ENCODE measurements at places on chromosomes 7 and 10.

DNA sequence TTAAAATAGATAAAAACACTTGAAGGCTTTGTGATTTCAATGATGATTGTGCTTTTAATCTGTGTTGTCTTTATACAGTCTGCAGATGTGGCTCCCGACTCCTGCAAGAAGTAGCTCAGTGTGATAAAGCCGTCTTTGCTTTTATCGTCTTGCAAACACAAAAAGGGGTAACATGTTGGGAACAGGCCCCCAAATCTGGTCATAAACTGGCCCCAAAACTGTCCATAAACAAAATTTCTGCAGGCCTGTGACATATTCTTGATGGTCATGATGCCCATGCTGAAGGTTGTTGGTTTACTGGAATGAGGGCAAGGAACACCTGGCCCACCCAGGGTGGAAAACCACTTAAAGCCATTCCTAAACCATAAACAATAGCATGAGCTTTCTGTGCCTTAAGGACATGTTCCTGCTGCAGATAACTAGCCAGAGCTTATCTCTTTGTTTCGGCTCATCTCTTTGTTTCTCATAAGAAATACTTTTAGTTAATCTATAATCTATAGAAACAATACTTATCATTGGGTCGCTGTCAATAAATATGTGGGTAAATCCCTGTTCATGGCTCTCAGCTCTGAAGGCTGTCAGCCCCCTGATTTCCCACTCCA, 14.8 kb upstream of the ZNF485 start:
- no peak for DNase-seq

DNA sequence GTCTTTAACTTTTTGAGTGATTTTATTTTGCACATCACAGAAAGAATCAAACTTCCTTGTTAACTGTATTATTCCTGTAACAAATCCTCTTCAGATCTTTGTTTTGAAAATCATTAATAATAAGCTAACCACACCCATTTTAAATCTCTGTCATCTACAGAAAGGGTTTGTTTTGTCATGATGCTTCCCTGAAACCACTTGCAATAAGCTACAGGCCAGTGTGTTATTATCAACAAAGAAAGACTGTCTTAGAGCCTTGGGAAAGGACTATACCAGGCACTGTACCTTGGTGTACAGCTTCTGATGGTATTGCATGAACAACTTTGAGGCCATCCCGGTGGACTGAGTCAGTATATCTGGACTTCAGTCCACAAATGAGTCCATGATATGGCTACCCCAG, 145.3 kb upstream of the FAM3C start:
- DNase-seq = no peak

DNA sequence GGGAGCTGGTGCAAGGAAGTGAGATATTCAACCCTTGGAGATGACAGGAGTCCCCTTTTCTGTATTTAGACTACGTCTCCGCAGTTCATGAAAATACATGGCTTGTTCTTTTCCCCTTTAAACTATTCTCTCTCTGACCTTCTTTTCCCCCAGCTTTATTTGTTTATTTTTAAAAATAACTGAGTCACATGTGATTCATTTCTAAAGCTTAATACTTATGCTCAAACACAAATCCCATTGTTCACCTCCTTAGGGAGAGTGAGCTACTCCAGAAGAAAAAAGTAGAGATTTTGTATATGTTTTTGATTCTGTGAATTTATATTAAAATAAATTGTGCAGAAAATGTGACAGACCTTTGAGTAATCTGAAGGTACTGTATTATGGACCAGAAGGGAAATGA, 35.9 kb upstream of the FZD1 start:
- DNase-seq = no peak

DNA sequence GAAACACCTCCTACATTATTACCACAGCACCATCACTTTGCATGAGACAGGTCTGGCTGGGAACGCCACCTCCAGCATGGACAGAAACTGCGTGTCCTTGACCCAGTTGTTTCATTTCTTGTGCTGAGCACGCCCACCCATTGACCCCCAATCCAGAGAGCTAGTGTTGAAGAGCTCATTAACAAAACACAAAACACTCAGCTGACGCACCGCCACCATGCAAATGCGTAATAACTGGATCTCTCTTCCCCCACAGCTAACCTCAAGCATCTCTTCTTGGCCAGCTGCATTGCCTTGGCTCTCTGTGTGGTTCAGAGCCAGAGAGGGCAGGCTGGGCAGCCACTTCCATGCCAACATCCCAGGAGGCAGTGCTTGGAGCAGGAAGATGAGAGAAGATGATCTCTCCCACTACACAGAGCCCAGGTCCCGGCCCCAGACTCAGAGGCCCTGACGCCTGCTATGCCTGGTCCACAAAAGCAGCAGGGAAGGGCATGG, 173.5 kb downstream of the PLXNA4 start:
- no peak for DNase-seq

DNA sequence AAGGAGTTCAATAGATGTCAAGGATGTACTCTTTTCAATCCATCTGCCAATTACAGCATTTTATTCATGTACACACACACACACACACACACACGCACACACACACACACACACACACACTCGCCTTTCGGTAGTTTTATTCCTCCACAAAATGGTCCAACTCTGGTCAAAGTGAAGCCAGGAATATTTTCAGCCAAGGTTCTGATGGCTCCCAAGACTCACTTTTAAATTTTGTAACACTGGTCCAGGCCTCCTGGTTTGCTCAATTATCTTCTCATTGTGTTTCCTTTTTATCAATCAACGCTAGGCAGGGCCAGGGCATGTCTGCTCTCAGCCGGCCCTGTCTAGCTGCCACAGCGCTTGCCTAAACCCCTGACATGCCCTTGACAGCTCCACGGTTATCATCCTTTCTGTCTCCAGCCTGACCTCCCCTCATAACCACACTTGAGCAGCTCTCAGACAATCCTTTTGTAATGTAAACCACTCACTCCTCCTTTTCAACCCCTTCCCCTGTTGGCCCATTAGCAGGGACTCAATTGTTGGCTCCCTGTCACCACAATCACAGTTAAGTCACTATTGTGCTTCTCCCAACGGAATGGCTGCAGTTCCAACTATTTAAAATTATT, 115.1 kb downstream of the ICA1 start:
- DNase-seq = no peak

GRCh38 chr7:81869670-81870069, 99.8 kb upstream of the HGF start:
- DNase-seq = no peak

DNA sequence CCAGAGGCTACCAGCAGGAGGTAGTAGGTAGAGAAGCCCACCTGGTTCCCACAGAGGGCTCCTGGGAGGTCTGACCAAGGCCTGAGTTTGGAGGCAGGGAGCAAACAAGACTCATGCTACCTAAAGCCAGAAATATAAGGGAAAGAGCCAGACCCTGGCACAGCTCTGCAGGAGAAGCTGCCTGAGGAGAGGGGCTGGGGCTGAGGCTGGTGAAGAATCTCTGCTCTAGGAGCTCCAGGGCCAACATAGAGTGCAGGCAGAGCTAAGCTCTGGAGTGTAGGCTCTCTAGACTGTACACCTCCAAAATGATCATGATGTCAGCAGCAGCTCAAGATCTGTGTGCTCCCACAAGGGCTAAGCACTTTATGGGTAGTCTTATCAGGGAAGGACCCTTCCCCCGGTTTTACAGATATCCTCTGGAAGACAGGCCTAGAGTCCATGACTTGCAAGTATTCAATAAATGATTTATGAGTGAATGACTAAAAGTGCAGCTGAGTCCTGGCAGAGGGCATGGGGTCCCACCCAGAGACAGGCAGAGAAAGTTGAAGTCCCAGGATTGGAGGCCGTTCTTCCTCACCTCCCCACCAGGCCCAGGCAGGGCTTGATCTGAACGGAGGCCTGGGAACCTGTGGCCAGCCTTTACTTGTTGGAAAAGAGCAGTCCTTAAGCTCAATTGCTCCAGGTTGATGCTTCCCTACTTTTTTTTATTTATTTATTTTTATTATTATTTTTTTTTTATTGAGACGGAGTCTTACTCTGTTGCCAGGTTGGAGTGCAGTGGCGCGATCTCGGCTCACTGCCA, 71.5 kb upstream of the LRRC4 start:
- no peak for DNase-seq

DNA sequence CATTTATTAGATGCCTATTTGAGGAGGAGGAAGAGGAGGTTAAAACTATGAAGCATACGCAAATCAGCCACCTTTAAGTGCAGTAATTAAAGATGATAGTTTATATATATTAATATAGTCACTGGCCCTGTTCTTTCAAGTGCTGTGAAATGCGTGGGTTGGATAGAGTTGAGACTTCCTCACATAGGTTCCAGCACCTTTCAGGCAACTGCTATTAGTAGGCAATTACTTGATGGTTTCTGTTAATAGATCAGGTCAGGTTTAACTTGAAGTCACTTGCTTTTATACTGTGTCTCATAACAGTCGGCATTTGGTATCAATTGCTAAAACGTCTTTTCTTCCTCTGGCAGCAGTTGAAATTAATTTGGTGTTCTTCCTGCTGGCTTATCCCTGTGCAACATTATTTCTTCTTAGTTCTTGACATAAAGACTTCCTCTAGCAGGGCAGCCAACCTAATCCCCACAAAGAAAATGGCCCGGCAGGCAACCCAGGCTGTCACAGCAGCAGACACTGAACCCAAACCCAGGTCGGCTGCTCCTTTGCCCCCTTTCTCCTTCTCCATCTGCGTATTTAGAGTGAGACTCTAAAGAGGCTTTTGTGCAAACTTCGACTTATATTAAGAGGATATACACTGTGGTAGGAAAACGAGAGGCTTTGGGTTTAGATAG, 35.3 kb upstream of the BET1 start:
- no peak for DNase-seq

DNA sequence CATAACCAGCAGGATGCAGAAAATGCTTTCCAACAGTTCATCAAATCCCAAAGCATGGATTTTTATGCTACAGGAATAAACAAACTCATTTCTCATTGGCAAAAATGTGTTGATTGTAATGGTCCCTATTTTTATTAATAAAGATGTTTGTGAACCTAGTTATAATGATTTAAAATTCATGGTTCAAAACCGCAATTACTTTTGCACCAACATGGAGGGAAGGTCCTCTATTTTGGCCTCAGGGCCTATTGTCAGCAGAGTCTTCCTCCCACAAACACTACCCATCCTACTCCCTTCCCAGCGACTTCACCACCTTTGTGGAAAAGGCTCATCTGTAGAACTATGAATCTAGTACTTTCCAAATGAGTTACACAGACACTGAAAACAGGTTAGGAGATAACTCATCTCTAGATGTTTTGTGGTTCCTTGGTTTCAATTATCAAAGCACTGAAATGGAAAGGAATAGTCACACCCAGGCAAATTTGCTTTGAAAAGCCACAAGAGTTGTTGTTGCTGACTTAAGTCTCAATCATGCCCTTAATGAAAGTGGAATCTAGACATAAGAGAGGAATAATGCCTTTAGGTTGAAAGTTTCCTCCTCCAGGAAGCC, 59.4 kb upstream of the FRMD4A start:
- DNase-seq = peak; percentile 51

GRCh38 chr10:133324198-133324792, 12.4 kb downstream of the CALY start:
- DNase-seq = peak; percentile 57

DNA sequence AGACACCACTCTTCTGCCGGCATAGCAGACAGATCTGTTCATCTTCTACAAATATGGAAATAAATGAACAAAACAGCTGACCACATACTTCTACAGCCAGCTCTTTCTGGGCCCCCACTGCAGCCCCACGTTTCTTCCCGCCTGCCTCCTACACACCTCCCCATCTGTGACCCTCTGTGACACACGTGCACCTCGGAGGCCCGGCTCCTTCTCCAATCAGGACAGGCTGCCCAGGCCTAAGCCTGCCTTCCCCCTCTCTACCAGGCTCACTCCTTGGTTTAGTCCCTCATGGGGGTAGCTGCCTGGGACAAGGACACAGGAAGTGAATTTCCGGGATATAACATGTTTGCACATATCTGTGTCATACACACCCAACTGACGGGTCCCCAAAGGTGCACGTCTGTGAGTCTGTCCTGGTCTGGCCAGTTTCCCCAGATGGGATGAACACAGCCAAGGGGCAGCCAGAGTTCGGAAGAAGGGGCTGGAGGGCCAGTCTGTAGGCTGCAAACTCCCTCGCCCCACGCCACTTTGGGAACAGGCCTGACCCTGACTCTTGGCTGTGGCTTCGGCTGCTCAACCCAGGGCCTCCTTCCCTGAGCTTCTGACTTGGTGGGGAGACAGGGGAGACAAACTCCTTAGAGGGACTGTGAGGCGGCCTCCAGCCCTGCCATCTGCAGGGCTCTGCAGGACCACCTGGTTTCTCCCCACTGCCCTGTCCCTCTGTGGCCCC, 30.3 kb downstream of the PITRM1 start:
- no peak for DNase-seq

- DNase-seq = peak; percentile 21
Observed at GRCh38 chr7:114084472-114085312, 165.9 kb upstream of the PPP1R3A start.

DNA sequence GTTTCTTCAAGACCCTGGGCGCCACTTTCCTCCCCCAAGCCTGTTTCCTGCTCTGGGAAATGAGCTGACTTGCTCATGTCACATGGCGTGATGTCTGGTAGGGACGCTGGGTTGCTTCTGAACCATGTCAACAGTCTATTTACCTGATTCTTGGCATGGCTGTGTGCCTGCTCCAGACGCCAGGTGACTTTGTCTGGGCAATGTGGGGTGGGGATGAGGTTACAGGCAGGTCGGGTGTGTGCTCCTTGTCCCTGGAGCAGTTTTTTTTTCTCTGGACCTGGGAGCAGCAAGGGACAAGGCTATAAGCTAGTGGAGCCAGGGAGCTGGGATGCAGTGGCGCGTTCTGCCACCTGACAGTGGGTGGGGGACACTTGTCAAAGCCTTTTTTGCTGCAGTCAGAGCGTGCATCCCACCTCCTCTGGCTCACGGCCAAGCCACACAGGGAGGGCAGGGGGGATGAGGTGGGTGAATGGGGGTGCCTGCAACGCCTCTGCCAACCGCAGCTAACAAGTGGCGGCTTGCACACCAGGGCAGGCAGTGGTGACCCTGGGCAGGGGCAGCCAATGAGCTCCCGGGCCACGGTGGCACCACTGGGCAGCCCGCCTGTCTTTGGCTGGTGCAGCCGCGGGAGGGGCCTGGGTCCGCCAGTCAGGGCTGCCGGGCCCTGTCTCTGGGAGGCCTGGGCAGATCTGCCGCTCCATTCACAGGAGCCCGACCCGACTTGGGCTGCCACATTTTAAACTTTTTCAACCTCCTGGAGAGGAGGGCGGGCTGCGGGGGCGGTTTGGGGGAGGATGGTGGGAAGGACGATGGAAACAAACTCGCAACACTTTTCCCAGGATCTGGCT, 22.9 kb downstream of the DNAJB12 start:
- DNase-seq = peak; percentile 89

GRCh38 chr7:27152816-27153442, 546 bp upstream of the HOXA3 start:
- no peak for DNase-seq

GRCh38 chr7:1226186-1226901, 6.3 kb upstream of the UNCX start:
- DNase-seq = no peak

All from stimulated activated CD4-positive, alpha-beta T cell treated with anti-CD3 and anti-CD28 coated beads, Interleukin-2, amount 100 ng/mL, for 24 hours (primary cell).